ENCODE measurements at places on chromosomes 1 and 21. TPM values are rescaled to one million over a fixed set of nuclear protein-coding genes. Genes with fewer than 3 reads are reported as not detected.

The HORMAD1 gene
- total RNA-seq: not detected

The CELSR2 gene
- total RNA-seq: 7.7 TPM

The CFHR3 gene
- not detected for total RNA-seq

The FCAMR gene
- not detected for total RNA-seq

The GFI1 gene
- total RNA-seq: 0.10 TPM

The CD101 gene
- 1.2 TPM for total RNA-seq

The ASCL5 gene
- total RNA-seq: not detected

The CRB1 gene
- total RNA-seq: 0.41 TPM

The POLR3C gene
- total RNA-seq: 17.6 TPM

GRCh38 chr21:44846485-44847260 lies 26.8 kb downstream of the PTTG1IP start:
- H3K36me3 ChIP-seq: peaks cover 34% of the 10 kb centered on the region
- peak overlapping the region; percentile 5 for H3K4me3 ChIP-seq
- H3K27me3 ChIP-seq: no peaks in the 10 kb centered on the region
- no peak for DNase-seq
- peaks cover 39% of the 10 kb centered on the region for H3K4me1 ChIP-seq
- H3K27ac ChIP-seq: peak overlapping the region; percentile 71

DNA sequence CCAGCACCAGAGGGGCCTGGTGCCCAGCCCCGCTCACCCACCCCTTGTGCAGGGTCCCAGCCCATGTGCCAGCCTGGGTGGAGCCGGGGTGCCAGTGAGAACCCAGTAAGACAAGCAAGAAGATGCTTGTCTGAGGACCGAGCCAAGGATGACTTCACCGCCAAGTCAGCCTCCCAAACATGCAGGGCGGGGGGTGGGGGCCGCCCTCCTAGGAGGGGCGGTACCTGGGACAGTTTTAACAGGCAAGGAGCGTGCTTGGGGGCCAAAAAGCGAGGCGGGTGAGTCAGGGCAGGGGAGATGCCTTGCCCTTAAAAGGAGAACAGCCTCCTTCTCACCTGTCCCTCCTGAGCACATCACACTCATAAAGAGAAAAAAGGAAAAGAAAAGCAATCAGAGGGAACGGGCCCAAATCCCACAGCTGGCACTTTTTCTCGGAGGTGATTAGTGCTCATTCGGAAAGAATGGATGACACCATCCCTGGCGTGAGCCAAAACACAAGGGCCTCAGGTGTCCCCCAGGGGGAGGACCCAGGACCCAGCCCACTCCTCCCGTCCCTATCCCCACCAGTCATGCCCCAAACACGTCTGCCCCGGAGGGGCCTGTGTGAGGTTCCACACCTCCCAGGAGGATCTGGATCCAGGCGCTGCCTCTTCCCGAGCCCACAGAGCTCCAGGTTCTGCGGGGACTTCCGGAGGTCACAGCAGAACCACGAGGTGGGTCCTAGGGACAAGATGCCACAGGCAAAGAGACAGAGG lies 77.6 kb upstream of the IFFO2 start:
- no peak for DNase-seq
- no peaks in the 10 kb centered on the region for H3K36me3 ChIP-seq
- no peaks in the 10 kb centered on the region for H3K4me1 ChIP-seq
- H3K4me3 ChIP-seq: no peak overlapping the region

GRCh38 chr21:17631195-17631594 lies 18.5 kb upstream of the BTG3 start:
- H3K27ac ChIP-seq: no peak overlapping the region
- no peaks in the 10 kb centered on the region for H3K36me3 ChIP-seq
- H3K4me1 ChIP-seq: no peaks in the 10 kb centered on the region
- H3K4me3 ChIP-seq: no peak overlapping the region

- peak overlapping the region; percentile 98 for H3K27ac ChIP-seq
- H3K27me3 ChIP-seq: no peaks in the 10 kb centered on the region
- DNase-seq: no peak
- peaks cover 88% of the 10 kb centered on the region for H3K4me1 ChIP-seq
- H3K4me3 ChIP-seq: no peak overlapping the region
Observed at GRCh38 chr1:206699000-206699586, 14.4 kb downstream of the MAPKAPK2 start.

DNA sequence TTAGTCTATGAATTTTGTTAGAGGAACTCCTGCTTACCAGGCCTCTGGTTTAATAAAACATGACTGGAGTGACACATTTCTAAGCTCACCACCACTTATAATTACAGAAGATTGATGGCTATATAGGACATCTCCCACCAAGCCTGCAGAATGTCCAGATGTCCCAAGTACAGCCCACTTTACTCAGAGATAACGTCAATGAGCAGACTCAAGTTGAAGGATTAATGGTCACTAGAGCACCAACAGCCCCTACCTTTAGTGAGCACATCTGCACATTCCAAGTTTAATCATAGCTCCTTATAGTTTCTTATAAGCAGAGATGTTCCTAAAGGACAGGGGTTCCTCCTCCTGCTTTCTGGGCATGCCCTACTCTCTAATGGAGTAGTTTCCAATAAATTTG lies 37.4 kb upstream of the IL20 start:
- no peaks in the 10 kb centered on the region for H3K27me3 ChIP-seq
- no peak for DNase-seq
- no peak overlapping the region for H3K27ac ChIP-seq
- no peak overlapping the region for H3K4me3 ChIP-seq
- no peaks in the 10 kb centered on the region for H3K36me3 ChIP-seq
- peaks cover 47% of the 10 kb centered on the region for H3K4me1 ChIP-seq

DNA sequence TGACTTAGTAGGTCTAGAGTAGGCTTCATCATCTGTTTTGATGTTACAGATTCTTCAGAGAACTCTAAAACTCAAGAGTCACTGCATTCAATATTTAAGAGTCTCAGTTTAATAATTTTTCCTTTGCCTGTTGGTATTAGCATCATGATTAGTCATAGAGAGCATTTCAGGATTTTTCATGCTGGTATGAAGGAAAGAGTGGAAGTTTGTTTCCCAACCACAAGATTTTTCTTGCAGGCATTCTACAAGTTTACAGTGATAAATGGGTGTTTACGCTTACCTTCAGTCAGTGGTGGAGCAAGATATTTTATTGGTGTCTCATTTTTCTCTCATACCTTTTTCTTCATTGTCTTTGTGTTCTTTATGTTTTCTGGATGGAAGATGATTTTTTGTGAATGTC lies 58.4 kb upstream of the MYOCOS start:
- H3K27me3 ChIP-seq: no peaks in the 10 kb centered on the region
- no peaks in the 10 kb centered on the region for H3K4me1 ChIP-seq
- H3K4me3 ChIP-seq: no peak overlapping the region
- H3K36me3 ChIP-seq: peaks cover 100% of the 10 kb centered on the region

DNA sequence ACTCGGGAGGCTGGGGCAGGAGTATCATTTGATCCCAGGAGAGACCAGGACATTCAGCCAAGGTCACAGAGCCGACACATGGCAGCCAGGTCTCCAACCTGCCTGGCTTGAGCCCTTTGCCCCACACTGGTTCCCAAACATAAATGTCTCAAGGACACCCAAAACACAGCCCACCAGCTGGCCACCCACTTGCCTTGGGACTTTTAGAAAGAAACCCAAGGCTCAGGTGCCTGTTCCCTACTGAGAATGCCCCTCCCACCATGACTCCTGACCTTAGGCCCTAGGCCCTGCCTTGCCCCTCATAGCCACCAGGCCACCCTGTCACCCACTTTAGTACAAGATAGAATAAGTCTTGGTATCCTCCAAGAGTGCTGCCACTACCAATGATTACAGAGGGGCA lies 41.9 kb upstream of the LRP8 start:
- H3K4me1 ChIP-seq: no peaks in the 10 kb centered on the region
- peaks cover 30% of the 10 kb centered on the region for H3K27me3 ChIP-seq
- H3K4me3 ChIP-seq: no peak overlapping the region
- no peak for DNase-seq
- no peaks in the 10 kb centered on the region for H3K36me3 ChIP-seq

- H3K27me3 ChIP-seq: peaks cover 18% of the 10 kb centered on the region
- H3K4me1 ChIP-seq: no peaks in the 10 kb centered on the region
- H3K4me3 ChIP-seq: no peak overlapping the region
- no peaks in the 10 kb centered on the region for H3K36me3 ChIP-seq
Observed at GRCh38 chr1:29519788-29520110, 283.4 kb downstream of the PTPRU start.

GRCh38 chr1:82785268-82785790 lies 984.6 kb downstream of the ADGRL2 start:
- no peaks in the 10 kb centered on the region for H3K36me3 ChIP-seq
- no peak overlapping the region for H3K4me3 ChIP-seq
- H3K27me3 ChIP-seq: no peaks in the 10 kb centered on the region
- H3K4me1 ChIP-seq: no peaks in the 10 kb centered on the region

GRCh38 chr1:202638019-202638700 lies 72.1 kb downstream of the SYT2 start:
- H3K4me1 ChIP-seq: peaks cover 11% of the 10 kb centered on the region
- no peak overlapping the region for H3K27ac ChIP-seq
- no peaks in the 10 kb centered on the region for H3K36me3 ChIP-seq
- no peak overlapping the region for H3K4me3 ChIP-seq
- no peak for DNase-seq

- H3K4me3 ChIP-seq: no peak overlapping the region
- peaks cover 55% of the 10 kb centered on the region for H3K27me3 ChIP-seq
- H3K36me3 ChIP-seq: no peaks in the 10 kb centered on the region
- no peak overlapping the region for H3K27ac ChIP-seq
Observed at GRCh38 chr1:47732489-47732888, 264.7 kb downstream of the TRABD2B start.

- peaks cover 75% of the 10 kb centered on the region for H3K36me3 ChIP-seq
- DNase-seq: no peak
- H3K27ac ChIP-seq: no peak overlapping the region
- H3K4me3 ChIP-seq: no peak overlapping the region
Observed at GRCh38 chr1:222583079-222583478, 6.7 kb downstream of the TAF1A start.

DNA sequence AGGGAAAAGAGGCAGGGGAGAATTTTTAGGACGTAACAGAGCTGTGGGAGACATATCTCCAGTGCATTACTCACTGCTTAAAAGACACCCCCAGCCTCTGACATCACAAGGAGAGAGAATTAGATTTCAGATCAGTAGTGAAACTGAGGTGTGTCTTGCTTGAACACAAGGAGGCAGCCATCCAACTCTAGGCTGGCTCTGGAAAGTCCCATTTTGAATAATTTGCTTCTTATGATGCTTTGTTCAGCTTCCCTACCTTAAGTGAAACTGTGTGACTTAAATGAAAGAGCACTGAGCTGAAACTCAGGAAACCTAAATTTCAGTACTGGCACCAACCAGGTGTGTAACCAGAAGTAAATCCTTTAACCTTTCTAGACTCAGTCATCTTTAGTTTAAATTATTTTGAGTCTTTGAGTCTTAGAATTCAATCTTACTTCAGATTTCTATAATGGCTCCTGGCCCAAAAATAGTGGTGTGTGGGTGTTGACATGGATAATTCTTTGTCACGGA lies 251.6 kb upstream of the SGIP1 start:
- no peak overlapping the region for H3K4me3 ChIP-seq
- H3K36me3 ChIP-seq: no peaks in the 10 kb centered on the region
- H3K27me3 ChIP-seq: no peaks in the 10 kb centered on the region
- peak; percentile 45 for DNase-seq

GRCh38 chr1:248618878-248619277 lies 16.0 kb downstream of the OR2T11 start:
- H3K4me1 ChIP-seq: no peaks in the 10 kb centered on the region
- H3K36me3 ChIP-seq: no peaks in the 10 kb centered on the region
- H3K4me3 ChIP-seq: no peak overlapping the region
- no peak for DNase-seq
- no peak overlapping the region for H3K27ac ChIP-seq
- peaks cover 6% of the 10 kb centered on the region for H3K27me3 ChIP-seq

DNA sequence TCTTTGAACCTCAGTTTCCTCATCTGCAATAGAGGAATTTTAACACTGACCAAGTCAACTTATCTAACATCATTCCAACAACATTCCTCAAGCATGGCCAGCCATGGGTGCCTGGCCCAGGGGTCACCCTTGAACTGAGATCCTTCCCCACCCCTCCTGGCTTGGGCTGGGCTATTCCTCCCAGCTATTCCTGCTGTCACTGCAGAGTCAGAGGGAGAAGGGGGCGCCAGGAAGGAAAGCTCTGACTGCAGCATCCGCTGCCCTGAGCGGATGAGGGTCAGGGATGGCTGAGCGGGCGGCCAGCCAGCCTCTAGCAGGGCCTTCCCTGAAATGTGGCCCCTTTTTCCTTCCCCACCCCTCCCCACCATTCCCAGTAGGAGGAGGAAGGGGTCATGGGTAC lies 3.1 kb downstream of the TINAGL1 start:
- peak; percentile 73 for DNase-seq
- H3K36me3 ChIP-seq: peaks cover 6% of the 10 kb centered on the region
- no peaks in the 10 kb centered on the region for H3K27me3 ChIP-seq
- peak overlapping the region; percentile 55 for H3K4me3 ChIP-seq
- H3K4me1 ChIP-seq: peaks cover 73% of the 10 kb centered on the region

DNA sequence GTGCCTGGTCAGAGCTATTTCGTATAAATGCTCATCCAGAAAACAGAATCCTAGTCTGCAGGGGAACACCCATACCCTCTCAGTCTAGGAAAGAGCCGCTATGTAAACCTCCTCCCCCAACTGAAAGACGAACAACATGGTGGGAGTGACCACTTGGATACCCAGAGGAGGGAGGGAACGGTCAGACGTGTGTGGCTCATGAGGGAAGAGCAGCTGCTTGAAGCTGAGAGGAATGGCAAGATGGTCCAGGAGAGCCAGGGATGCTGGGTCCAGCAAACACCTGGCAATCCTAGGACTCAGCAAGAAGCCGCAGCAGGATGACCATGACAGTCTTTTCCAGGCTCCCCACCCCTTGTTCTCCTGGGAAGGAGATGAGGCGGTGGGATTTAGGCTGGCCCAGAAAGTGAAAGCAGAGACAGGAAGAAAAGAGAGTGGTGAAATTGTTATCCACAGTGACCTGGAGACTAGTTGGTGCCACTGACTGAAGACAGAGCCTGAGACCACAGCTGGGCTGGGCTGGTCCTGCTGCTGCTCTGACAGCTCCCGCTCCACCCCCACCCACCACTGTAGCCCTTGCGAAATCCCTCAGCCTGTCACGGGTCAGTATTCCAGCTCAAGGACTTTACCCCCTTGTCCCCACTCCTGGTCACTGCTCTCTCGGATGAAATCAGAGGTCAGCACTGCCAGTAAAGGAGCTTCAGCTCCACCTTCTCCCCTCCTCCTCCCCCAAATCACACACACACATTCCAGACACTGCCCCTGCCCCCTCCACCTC lies 3.6 kb downstream of the CERS2 start:
- peak overlapping the region; percentile 11 for H3K27ac ChIP-seq
- H3K27me3 ChIP-seq: no peaks in the 10 kb centered on the region
- H3K36me3 ChIP-seq: peaks cover 33% of the 10 kb centered on the region

- H3K4me3 ChIP-seq: no peak overlapping the region
- no peaks in the 10 kb centered on the region for H3K4me1 ChIP-seq
Observed at GRCh38 chr21:23574932-23575331, 2032.3 kb downstream of the MRPL39 start.

DNA sequence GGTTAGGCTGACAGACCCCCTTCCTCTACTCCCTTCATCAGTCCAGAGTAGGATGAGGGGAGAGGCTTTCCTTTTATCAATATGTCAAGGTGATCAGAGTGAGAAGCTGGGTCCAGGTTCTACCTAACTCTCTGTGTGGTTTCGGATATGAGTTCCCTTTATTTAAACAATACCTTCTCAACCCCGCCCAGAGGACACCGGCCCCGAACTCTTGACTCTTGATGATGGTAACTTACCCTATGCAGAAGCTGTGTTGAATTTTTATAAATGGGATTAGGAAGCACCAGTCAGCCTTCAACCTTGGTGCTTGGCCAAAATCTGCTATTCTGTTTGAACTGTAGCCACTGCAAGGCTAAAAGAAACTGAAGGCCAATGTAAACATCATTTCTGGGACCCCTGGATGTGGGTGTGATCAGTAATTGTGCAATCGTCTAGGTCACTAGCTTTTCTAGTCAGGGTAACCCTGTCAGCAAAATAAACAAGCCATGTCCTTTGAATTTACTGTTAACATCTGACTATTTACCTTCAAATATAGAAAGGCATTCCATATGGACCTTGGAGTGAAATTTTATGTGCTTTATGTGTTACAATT lies 398.3 kb downstream of the SEC16B start:
- no peak overlapping the region for H3K27ac ChIP-seq
- H3K4me1 ChIP-seq: no peaks in the 10 kb centered on the region
- no peaks in the 10 kb centered on the region for H3K36me3 ChIP-seq
- H3K4me3 ChIP-seq: no peak overlapping the region
- H3K27me3 ChIP-seq: no peaks in the 10 kb centered on the region
